Kidney (tissue), 22 donors: ENCODE measurements at places on chromosomes 13 and 19. TPM values are rescaled to one million over a fixed set of nuclear protein-coding genes. Genes with fewer than 3 reads are reported as not detected.

DNA sequence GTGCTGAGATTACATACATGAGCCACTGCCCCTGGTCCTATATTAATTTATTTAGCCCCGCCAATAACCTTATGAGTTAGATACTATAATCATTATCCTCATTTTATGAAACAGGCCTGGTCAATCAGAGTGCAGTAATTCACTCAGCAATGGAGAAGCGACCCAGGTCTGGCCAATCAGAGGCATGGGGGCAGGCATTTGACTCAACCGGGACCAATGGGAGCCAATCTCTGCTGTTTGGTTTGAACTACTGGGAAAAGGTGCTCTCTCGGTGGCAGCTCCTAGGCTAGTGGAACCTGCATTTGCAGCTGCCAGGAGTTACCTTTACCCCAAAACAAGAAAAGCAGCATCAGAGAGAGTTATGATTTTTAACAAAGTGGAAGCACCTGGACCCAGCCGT lies 6.6 kb downstream of the SIRT2 start:
- H3K4me1 ChIP-seq: peaks cover under 1% of the 10 kb centered on the region
- H3K36me3 ChIP-seq: peaks cover 21% of the 10 kb centered on the region
- DNase-seq: no peak
- peak overlapping the region; percentile 6 for H3K27ac ChIP-seq
- H3K27me3 ChIP-seq: no peaks in the 10 kb centered on the region
- H3K4me3 ChIP-seq: no peak overlapping the region

GRCh38 chr13:73336773-73337172 lies 278.0 kb downstream of the KLF5 start:
- H3K4me3 ChIP-seq: no peak overlapping the region
- no peak for DNase-seq
- H3K27me3 ChIP-seq: no peaks in the 10 kb centered on the region
- H3K36me3 ChIP-seq: no peaks in the 10 kb centered on the region
- H3K27ac ChIP-seq: no peak overlapping the region

DNA sequence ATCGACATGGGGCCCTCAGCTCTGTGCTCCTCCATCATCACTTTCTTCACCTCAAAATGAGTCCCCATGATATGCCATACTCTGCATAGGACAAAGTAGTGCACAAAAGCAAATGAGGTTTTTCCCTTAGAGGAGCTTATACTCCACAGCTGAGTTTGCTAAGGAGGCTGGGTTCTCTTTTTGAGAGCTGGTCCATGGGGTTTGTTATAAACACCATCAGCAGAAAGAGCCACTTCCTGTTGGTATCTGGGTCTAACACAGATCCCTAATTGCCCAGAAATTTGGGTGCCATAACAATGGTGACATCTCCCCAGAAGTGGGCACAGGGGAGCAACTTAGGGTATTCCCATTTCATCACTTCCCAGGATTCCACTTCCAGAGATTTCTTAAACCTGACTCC lies 395.7 kb downstream of the FOXO1 start:
- H3K36me3 ChIP-seq: no peaks in the 10 kb centered on the region
- no peak overlapping the region for H3K27ac ChIP-seq
- H3K4me1 ChIP-seq: no peaks in the 10 kb centered on the region
- DNase-seq: no peak

- no peaks in the 10 kb centered on the region for H3K27me3 ChIP-seq
- peak; percentile 91 for DNase-seq
- peak within 1 kb of the TSS; percentile 56 for H3K4me3 ChIP-seq
- H3K36me3 ChIP-seq: no peaks in the 10 kb centered on the region
- H3K4me1 ChIP-seq: peaks cover 22% of the 10 kb centered on the region
Observed at GRCh38 chr19:1248139-1248785, at the start of gene MIDN. Gene MIDN (plus strand): TSS chr19:1248583. CDS start chr19:1250297, 1,714 bp downstream.

DNA sequence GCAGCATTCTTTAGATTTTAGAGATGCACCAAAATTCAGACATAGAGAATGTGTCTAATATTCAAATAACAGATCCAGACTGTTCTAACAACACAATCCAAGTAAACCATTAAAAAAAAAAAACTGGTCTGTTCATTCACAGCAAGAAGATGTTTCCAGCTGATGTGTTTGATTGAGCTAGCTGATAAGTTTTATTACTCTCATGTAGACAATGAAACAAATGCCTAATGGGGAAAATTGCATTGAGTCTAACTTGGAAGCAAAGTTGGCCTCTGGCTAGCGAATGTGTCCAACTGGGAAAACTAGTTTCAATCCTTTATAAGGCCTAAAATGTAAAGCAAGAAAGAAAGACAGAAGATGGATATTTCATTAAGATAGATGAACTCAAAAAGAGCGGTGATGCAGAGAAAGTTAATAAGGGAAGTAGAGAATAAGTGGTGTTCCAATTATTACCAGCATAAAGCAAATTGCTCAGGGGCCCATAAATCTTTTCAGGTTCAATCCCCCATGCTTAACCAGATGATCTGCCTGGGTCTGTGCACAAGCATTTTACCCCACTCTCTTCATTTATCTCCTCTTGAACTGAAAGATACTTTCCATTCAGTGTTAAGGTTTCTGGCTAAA lies 54.2 kb downstream of the PCDH9 start:
- H3K36me3 ChIP-seq: no peaks in the 10 kb centered on the region
- no peak for DNase-seq
- H3K4me3 ChIP-seq: no peak overlapping the region
- H3K27me3 ChIP-seq: no peaks in the 10 kb centered on the region
- H3K27ac ChIP-seq: no peak overlapping the region

DNA sequence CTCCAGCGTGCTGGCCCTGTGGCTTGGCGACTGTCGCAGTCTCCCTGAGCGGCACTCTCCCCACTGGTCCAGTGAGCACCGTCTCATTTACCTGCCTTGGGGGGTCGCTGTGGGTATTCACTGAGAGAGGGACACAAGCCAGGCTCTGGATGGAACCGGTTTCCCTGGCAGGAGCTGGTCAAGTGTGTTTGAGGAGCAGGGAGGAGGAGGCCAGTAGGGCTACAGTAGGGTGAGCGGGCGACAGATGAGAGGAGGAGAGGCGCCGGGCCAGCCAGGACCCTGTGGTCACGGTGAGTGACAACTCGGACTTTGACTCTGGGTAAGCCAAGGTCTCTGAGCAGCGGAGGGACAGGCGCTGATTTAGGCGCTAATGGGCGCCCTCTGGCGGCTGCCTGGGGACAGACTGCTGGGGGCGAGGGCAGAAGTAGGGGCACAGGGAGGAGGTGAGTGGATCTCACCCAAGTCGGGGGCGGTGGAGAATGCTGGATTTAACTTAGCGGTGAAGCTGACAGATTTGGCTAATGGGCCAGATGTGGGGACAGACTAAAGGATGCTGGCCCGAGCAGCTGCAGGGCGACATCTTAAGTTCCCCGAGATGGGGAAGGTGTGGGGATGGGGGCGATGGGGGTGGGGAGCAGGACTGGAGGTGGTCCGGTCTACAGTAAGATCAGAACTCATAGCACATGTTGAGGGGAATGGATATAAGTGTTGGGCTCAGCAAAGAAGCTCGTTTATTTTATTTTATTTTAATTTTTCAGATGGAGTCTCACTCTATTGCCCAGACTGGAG lies 4.7 kb upstream of the PRMT1 start:
- H3K27ac ChIP-seq: peak overlapping the region; percentile 71
- peak; percentile 89 for DNase-seq
- no peaks in the 10 kb centered on the region for H3K36me3 ChIP-seq
- no peaks in the 10 kb centered on the region for H3K4me1 ChIP-seq
- peak overlapping the region; percentile 19 for H3K4me3 ChIP-seq
- no peaks in the 10 kb centered on the region for H3K27me3 ChIP-seq

DNA sequence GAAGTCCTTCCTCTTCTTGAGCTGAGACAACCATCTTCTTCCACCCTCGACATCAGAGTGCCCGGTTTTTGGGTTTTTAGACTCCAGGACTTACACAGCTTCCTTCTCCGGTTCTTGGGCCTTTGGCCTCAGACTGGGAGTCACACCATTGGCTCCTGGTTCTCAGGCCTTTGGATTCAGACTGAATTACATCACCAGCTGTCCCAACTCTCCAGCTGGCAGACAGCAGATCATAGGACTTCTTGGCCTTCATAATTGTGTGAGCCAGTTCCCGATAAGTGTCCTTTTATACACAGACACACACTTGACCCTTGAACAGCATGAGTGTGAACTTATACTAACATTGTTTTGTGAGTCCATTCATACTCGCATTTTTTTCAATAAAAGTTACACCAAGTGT lies 166.0 kb upstream of the UBL3 start:
- H3K36me3 ChIP-seq: no peaks in the 10 kb centered on the region
- DNase-seq: no peak
- H3K27me3 ChIP-seq: no peaks in the 10 kb centered on the region
- no peak overlapping the region for H3K27ac ChIP-seq
- no peak overlapping the region for H3K4me3 ChIP-seq

DNA sequence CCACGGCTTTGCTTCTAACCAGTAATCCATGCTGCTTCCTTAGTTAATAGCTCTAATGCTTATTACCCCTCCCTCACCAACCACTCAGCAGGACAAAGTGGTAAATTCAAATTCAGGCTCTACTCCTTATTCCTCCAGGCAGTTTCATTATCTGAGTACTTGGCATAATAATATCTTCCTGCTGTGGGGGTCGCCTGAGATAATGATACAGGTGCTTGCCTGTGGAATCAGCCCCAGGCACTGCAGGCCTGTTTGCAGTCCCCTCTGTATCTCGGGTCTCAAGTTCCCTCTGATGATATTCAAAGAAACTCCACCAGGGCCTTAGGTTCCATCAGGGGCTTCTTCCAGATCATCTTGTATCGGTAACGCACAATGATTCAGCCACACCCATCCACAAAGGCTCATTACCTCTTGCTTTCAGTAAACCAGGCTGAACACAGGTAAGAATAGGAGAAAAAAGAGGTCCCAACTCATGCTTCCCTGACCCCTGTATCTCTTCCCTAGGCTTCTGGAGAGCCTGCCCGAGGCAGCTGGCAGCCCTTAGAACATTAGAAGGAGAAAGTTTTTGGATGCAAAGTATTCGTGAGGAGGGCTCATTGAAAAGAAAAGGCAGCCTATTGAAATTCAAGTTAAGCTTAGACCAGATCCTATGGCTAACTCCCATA lies 14.3 kb upstream of the FOXO1 start:
- H3K4me3 ChIP-seq: no peak overlapping the region
- DNase-seq: no peak
- no peak overlapping the region for H3K27ac ChIP-seq

- peak within 1 kb of the TSS; percentile 85 for H3K27ac ChIP-seq
- H3K4me1 ChIP-seq: peaks cover 6% of the 10 kb centered on the region
- DNase-seq: peak; percentile 33
- no peaks in the 10 kb centered on the region for H3K27me3 ChIP-seq
- no peaks in the 10 kb centered on the region for H3K36me3 ChIP-seq
Observed at GRCh38 chr13:41019011-41019487, at the start of gene ELF1. Gene ELF1 (minus strand): TSS chr13:41019316. CDS start chr13:40982054, 37,262 bp downstream.

DNA sequence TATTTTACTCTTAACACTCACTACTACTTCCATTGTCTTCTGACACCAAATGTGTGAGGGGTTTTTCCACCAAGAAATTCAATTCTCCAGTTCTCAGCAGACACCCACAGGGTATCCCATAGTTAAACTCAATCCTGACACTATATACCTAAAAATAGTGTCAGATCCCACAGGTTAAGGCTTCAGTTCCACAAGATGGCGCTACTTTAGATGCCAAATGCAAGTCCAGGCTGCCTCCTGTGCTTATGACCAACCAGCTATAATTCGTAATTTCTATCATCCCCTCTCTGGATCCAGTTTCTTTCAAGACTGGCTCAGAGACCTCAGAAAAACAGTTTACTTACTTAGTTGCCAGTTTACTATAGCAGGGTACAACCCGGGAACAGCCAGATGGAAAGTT lies 1146.2 kb upstream of the SPRY2 start:
- DNase-seq: peak; percentile 18
- no peaks in the 10 kb centered on the region for H3K4me1 ChIP-seq
- H3K27ac ChIP-seq: no peak overlapping the region
- no peaks in the 10 kb centered on the region for H3K27me3 ChIP-seq

GRCh38 chr13:42039946-42040729 lies 8.3 kb upstream of the DGKH start:
- peak overlapping the region; percentile 94 for H3K27ac ChIP-seq
- peak; percentile 96 for DNase-seq
- peaks cover 13% of the 10 kb centered on the region for H3K4me1 ChIP-seq
- H3K4me3 ChIP-seq: peak overlapping the region; percentile 68
- H3K27me3 ChIP-seq: no peaks in the 10 kb centered on the region
- no peaks in the 10 kb centered on the region for H3K36me3 ChIP-seq

DNA sequence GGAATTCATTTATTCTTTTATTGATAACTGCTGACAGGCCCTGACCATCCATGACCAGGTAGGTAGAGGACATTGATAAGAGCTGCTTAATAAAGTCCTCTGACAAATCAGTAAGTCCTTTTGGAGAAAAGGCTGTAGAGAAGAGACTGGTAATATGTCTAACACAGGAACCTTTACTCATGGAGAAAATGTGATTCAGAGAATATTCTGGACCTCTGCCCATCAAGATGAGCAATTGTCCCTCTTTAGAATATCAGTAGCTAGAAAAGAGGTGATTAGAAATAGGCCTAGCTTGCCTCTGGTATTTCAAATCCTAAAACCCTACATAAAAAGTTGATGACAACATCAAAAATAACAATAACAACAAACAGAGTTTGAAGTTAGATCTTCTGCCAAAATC lies 642.3 kb downstream of the TBC1D4 start:
- H3K36me3 ChIP-seq: no peaks in the 10 kb centered on the region
- H3K4me1 ChIP-seq: no peaks in the 10 kb centered on the region
- no peaks in the 10 kb centered on the region for H3K27me3 ChIP-seq
- H3K4me3 ChIP-seq: no peak overlapping the region
- DNase-seq: no peak
- H3K27ac ChIP-seq: no peak overlapping the region

- H3K27ac ChIP-seq: no peak overlapping the region
- H3K36me3 ChIP-seq: no peaks in the 10 kb centered on the region
- H3K4me1 ChIP-seq: no peaks in the 10 kb centered on the region
- DNase-seq: no peak
- H3K4me3 ChIP-seq: no peak overlapping the region
Observed at GRCh38 chr19:2731181-2731995, 8.4 kb downstream of the SLC39A3 start.

DNA sequence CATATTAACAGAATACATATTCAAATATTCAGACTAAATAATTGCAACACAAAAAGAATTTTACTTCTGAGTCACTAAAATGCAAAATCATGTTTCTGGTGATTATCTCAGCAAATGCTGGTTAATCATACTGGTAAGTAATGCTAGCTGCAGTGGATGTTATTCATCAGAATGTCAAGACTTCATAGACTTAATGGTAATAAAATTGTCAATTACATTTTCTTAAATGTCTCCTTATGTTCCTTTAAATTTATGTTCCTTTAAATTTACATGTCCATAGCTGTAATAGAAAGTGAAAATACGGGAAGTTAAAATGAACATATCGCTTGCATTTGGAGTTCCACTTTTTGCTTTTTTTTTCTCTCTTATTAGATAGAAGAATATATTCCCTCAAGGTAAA lies 853.0 kb downstream of the SLITRK6 start:
- H3K4me1 ChIP-seq: no peaks in the 10 kb centered on the region
- H3K4me3 ChIP-seq: no peak overlapping the region
- no peaks in the 10 kb centered on the region for H3K36me3 ChIP-seq
- H3K27me3 ChIP-seq: no peaks in the 10 kb centered on the region

- peak overlapping the region; percentile 9 for H3K27ac ChIP-seq
- no peak overlapping the region for H3K4me3 ChIP-seq
- H3K4me1 ChIP-seq: no peaks in the 10 kb centered on the region
- no peaks in the 10 kb centered on the region for H3K27me3 ChIP-seq
- DNase-seq: peak; percentile 82
Observed at GRCh38 chr19:41373993-41374392, 2.3 kb upstream of the TMEM91 start.

- no peaks in the 10 kb centered on the region for H3K4me1 ChIP-seq
- H3K27me3 ChIP-seq: no peaks in the 10 kb centered on the region
- no peaks in the 10 kb centered on the region for H3K36me3 ChIP-seq
- H3K27ac ChIP-seq: no peak within 1 kb of the TSS
- DNase-seq: no peak
Observed at GRCh38 chr13:30735025-30735871, at the start of gene ALOX5AP. Gene ALOX5AP (plus strand): TSS chr13:30735543. CDS start chr13:30735606, 63 bp downstream.

PGLYRP1 gene
- polyA plus RNA-seq: not detected

PABPC3 gene
- polyA plus RNA-seq: not detected

TEX30 gene
- polyA plus RNA-seq: 22.7 TPM

ZNF792 gene
- 2.0 TPM for polyA plus RNA-seq

SHISA7 gene
- polyA plus RNA-seq: not detected
